Inflammatory macrophage (primary cell): ENCODE measurements at places on chromosomes 1 and 21.

DNA sequence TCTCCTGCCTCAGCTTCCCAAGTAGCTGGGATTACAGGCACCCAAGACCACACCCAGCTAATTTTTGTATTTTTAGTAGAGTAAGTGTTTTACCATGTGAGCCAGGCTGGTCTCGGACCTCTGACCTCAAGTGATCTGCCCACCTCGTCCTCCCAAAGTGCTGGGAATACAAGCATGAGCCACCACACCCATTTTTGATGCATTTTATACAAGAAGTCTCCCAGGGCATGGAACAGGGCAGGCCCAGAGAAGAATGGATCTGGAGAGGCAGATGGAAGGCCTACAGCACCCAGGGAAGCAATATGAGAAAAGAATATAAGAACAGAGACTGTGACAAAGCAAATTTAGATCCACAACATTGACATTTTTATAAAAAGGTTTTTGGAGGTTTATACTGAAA lies 18.8 kb upstream of the IFNAR1 start:
- DNase-seq, result no peak

DNA sequence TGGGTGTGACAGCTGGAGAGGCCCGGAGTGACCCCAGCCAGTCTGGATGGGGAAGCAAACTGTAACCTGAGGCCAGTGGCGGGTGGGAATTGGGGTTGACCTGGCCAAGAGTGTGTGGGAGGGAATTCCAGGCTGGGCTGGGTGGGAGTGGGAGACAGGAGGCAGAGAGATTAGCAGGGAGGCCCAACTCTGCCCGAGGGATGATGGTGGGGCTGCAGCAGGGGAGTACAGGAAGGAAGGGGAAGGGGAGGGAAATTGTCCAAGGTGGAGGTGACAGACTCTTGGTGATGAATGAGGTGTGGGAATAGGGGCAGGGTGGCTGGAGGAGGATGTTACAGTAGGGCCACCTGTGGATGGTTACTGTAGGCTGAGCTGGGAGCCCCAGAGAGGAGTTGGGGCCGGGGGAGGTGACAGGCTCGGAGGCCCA lies 40.4 kb downstream of the HUNK start:
- no peak for DNase-seq

- DNase-seq, result no peak
Measured at GRCh38 chr1:18261891-18262290, 154.3 kb downstream of the IGSF21 start.

GRCh38 chr1:89692601-89693521 lies 59.9 kb downstream of the LRRC8C start:
- peak; percentile 56 for DNase-seq

GRCh38 chr1:48033495-48034045 lies 36.4 kb upstream of the TRABD2B start:
- DNase-seq, result no peak

DNA sequence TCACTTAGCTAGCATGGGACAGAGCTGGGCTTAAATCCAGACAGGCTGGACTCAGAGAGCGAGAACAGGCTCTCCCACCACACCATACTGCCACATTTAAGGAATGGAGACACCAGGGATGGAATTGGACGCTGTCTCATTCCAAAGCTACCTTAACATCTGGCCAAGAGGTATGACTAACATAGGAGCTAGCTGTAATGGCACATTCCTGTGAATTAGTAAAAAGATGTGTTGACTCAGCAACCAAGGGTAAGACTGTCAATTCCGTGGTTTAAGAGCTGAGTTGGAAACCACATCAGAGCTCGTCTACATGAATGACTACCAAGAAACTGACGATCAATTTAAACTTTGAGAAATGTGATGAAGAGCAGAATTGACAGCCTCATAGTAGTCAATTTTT lies 8.3 kb upstream of the TNFRSF9 start:
- no peak for DNase-seq

DNA sequence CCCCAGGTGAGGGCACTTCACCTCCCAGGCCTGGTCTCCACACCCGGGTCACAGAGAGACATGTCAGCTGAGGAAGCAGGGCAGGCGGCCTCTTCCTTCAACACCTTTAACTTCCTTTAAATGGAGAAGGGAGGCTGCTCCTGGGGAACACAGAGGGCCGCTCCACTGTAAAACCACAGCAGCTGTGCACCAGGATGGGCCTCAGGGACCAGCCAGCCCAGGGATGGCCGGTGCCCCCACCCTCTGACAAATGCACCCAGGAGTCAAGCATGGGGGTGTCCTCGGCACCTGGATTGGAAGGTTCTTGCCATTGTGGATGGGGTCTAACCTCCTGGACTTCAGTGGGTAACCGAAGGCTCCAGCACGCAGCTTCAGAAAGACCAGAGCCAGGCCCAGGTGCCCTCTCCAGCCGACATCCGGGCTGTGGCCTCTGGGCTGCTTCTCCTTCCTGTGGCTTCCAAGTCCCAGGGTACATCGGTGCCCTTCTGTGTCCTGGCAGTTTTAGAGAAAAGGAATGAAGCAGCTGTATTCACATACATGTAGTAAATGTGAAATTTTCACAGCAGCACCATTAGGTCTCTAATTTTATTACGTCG lies 121.7 kb upstream of the COL6A1 start:
- no peak for DNase-seq

- no peak for DNase-seq
Measured at GRCh38 chr1:115567431-115567830, 74.3 kb upstream of the VANGL1 start.

- peak; percentile 56 for DNase-seq
Measured at GRCh38 chr1:11967028-11967547, 13.2 kb upstream of the MFN2 start.

- no peak for DNase-seq
Measured at GRCh38 chr1:9281071-9281827, 11.4 kb upstream of the SPSB1 start.

DNA sequence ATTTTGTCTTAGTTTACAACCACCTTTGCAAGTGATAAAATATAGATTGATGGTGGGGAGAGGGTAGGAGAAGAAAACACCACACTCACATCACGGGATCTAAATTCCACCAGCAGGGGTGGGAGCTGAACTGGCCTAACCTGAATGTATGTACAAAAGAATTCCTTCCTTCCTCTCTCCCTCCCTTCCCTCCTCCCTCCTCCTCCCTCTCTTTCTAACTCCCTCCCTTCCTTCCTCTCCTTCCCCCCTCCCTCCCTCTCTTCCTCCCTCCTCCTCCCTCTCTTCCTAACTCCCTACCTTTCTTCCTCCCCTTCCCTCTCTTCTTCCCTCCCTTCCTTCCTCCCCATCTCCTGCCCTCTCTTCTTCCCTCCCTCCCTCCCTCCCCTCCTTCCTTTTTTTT lies 40.2 kb downstream of the HIVEP3 start:
- DNase-seq, result no peak

- DNase-seq, result no peak
Measured at GRCh38 chr1:208108213-208108608, 136.0 kb downstream of the PLXNA2 start.

DNA sequence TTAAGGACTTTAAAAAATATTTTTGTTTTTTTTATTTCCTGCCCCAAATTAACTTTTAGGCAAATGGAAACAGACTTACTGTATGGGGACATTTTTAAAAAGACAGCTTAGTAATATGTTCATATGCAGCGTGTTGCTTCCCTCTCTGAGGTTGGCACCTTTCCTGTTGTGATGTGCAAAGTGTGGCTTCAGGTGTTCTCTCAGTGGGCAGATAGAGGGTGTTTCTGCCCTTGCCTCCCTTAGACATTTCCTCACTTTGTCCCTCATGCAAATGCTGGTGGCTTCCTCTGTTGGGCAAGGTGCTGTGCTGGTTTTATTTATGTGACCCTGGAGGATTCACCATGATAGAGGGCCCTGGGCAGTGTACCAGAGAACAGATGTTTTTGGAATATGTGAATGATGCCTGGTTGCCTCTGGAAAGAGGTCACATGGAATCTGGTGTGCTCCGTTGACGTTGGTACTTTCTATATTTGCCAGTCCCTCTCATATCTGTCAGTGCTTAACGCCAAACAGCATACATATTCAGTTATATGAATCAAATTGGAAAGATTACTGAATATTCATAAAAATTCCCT lies 123.5 kb downstream of the PATJ start:
- DNase-seq, result no peak

GRCh38 chr1:51497340-51497739 lies 21.7 kb downstream of the EPS15 start:
- no peak for DNase-seq

- no peak for DNase-seq
Measured at GRCh38 chr21:28393279-28393678, 599.4 kb downstream of the LTN1 start.

- peak; percentile 91 for DNase-seq
Measured at GRCh38 chr1:150976879-150977694, 2.5 kb upstream of the CERS2 start.

GRCh38 chr1:228837817-228838716 lies 102.8 kb downstream of the RHOU start:
- peak; percentile 79 for DNase-seq

- DNase-seq, result no peak
Measured at GRCh38 chr1:8541961-8542521, 224.1 kb downstream of the SLC45A1 start.

- no peak for DNase-seq
Measured at GRCh38 chr1:207500306-207500705, 4.3 kb downstream of the CR1 start.

DNA sequence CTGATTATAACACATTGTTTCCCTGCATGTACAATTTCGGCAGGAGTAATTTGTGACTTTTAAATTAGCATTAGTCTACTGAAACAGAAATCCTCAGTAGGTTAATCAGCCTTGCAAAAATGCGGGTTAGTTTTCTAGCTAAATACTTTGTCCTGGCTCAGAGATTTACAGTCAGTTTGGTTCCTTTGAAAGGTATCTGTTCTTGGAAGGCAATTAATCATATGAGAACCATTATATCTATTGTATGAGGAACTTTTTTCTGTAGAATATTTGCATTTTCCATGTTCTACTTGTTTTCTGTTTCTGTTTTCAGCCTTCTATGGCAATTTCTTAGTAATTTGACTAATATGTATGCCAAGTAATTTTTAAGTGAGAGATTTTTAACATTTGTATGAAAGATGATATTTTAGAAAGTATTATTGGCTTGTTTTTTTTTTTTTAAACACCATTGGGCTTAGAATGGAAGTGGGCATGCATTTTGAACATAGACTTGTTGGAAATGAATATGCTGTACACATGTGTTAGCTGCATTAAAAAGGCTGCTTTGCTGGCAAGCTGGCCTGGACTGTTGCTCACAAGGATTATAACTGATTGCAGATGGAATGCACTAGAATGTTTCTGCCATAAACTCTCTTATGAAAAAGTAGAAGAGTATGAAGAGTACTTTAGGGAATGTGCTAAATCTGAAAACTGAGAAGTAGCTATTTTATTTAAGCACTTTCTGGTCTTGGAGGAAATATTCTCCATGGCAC lies 26.2 kb downstream of the KIF1B start:
- DNase-seq, result no peak

DNA sequence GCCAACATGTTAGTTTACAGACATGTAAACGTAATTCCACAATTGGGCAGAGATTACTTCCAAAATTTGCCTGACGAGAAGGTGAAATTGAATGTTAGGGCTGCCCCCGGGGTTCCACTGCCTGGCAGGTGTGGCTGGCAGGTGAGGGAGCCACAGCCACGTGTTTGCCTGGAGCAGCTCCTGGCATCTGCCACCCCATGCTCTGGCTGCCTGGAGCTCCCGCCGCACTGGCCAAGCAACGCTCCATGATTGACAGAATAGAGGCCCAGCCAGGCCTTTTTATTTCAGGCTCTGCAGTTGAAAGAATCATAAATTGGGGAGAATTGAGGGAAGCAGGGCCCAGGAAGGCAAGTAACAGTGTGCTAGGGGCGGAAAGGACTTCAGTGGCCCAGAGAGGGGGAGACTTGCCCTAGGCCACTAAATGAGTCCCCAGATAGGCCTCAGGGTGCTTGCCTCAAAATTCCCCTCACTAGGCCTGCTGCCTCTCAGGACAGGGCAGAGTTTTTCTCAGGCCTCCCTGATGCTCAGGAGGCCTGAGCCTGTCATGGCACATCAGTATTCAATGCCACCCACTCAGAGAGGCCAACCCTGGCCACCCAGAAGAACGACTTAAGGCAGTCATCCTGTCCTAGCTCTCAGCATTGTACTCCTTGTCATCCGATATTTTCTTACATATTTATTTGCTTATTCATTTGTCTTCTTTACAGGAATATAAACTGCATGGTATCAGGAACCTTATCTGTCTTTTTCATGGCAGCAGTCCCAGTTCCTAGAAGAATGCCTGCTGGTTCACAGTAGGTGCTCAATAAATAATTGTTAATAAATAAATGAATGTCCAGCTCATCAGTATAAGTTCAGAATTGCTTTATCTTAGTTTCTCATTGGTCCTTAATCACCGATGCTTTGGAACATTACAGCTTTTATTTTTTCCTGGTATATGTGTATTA lies 16.6 kb upstream of the S1PR1 start:
- no peak for DNase-seq

DNA sequence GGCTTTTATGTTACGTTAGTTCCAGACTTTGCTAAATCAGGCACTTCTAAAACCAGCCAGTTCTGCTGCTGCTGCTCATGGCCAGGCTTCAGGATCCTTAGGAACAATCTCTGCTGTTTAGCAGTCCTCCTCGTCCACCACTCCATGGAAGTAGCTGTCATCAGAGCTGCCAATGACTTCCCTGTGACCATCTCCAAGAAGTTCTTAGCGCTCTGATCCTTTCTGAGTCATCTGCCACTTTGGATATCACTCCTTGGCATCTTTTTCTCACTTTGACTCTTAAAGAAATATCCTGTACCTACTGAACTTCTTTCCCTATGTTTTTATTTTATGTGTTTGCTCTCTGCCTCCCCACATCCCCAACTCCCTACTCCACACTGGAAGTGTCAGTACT lies 14.7 kb upstream of the IRF2BP2 start:
- DNase-seq, result no peak

- no peak for DNase-seq
Measured at GRCh38 chr1:32195972-32196823, 4.2 kb upstream of the CCDC28B start.

DNA sequence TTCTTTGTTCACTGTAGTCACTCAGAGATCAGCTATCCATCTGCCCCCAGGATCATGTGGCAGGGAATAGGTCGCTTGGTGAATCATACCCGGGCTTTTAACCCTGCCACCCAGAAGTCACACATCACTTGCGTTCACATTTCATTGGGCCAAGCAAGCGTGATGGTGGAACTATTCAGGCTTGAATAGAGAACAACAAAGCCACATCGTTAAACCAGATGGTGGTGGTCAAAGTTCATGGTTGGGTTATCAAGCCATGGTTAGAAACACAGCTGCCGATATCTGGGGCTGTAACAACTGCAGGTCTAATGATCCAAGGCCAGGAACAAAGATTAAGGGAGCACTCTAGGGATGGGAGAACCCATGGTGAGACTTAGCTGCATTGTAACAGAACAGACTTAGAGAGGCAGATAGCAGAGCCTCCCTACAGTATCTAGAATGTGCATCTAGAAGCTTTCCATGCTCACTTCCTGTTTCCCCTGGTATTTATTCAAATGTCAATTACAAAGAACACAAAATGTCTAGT lies 40.0 kb upstream of the PTPRC start:
- no peak for DNase-seq
